Neural crest cell (in vitro differentiated cells): ENCODE measurements at places on chromosomes 5 and 9.

DNA sequence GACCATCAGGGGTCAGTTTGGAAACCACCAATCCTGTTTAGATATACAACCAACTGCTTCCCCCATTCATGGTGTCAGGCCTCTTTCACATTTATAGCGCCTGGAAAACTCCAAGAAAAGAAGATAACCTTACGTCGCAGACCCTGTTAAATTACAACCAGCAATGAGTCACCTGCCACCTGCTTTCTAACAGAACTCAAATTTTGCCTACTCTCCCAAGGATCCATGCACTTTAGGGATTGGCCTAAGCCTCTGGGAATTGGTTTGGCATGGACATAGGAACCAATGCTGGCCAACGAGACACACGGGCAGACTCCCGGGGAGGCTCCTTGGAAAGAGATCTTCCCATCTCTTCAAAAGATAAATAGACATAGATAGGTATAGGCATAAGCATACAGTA, 87.0 kb downstream of the FEM1C start:
- H3K36me3 ChIP-seq: no peaks in the 10 kb centered on the region
- H3K27me3 ChIP-seq: no peaks in the 10 kb centered on the region
- peaks cover 21% of the 10 kb centered on the region for H3K4me1 ChIP-seq
- no peak for DNase-seq
- no peak overlapping the region for H3K4me3 ChIP-seq
- peak overlapping the region; percentile 3 for H3K27ac ChIP-seq

DNA sequence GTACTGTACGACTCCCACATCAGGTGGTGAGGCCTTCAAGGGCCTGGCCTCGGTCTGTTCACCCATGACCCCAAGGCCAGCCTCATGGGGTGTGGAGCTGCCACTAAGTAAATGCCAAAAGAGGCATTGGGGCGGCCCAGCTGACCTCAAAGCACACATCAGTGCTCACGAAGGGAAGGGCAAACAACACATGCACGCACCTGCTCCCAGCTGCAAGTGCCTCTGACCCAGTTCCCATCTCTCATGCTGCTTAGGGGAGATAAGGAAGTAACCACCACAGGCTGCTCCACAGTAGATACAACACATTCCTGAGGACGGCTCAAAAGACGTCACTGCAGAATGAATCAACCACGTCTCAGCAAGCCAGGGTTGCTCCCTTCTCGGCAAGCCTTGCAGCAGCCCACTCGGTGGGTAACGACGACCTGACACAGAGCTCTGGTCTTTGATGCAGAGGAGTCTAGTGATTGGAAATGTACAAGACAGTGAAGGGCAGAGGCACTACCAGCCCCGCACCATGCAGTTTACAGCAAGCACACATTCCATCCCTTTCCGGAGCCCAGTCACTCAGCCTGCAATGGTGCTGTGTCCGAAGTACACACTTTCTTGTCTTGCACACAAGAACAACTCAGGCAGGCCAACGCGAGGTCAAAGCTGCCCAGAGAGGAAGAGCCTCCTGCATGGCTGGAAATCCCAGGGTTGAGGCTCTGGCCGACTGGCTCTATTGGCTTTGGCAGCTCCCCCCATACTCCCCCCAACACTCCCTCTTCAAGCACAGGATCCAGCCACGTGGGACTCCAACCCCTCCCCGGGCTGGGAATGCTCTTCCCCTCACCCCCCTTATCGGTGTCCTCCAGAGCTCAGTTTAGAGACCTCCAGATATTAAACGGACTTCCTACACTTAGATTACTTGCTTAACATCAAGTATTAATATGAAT, 31.8 kb downstream of the FABP6 start:
- H3K4me1 ChIP-seq: peaks cover 51% of the 10 kb centered on the region
- H3K27ac ChIP-seq: peak overlapping the region; percentile 78
- peaks cover 16% of the 10 kb centered on the region for H3K36me3 ChIP-seq
- no peak for DNase-seq
- no peaks in the 10 kb centered on the region for H3K27me3 ChIP-seq

GRCh38 chr9:68595868-68596267, 55.2 kb upstream of the TMEM252 start:
- peaks cover 5% of the 10 kb centered on the region for H3K4me1 ChIP-seq
- peak overlapping the region; percentile 54 for H3K27ac ChIP-seq
- no peak for DNase-seq

DNA sequence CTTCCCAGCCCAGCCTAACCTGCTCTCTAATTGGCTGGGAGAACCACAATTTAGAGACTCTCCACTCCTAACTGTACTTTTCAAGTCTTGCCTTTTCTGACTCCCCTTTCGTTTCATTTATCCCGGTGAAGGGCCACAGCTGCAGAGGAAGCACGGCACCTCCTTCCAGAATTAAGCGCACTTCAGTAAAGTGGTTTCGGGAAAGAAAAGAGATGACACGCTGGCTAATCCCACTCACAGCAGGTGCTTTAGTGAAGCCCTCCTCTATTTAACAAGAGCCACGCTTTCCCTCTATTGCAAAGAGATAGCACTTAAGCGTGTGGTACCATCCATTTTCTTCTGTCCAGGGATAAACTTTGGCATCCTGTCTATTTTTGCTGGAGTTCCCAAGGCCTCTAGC, 4.8 kb downstream of the DNAH5 start:
- DNase-seq: no peak
- H3K27me3 ChIP-seq: peaks cover 4% of the 10 kb centered on the region
- peaks cover 5% of the 10 kb centered on the region for H3K4me1 ChIP-seq
- peak overlapping the region; percentile 3 for H3K27ac ChIP-seq

- H3K36me3 ChIP-seq: peaks cover 3% of the 10 kb centered on the region
- no peak overlapping the region for H3K27ac ChIP-seq
- no peak overlapping the region for H3K4me3 ChIP-seq
- DNase-seq: no peak
Observed at GRCh38 chr5:116365006-116365496, 209.6 kb downstream of the SEMA6A start.

DNA sequence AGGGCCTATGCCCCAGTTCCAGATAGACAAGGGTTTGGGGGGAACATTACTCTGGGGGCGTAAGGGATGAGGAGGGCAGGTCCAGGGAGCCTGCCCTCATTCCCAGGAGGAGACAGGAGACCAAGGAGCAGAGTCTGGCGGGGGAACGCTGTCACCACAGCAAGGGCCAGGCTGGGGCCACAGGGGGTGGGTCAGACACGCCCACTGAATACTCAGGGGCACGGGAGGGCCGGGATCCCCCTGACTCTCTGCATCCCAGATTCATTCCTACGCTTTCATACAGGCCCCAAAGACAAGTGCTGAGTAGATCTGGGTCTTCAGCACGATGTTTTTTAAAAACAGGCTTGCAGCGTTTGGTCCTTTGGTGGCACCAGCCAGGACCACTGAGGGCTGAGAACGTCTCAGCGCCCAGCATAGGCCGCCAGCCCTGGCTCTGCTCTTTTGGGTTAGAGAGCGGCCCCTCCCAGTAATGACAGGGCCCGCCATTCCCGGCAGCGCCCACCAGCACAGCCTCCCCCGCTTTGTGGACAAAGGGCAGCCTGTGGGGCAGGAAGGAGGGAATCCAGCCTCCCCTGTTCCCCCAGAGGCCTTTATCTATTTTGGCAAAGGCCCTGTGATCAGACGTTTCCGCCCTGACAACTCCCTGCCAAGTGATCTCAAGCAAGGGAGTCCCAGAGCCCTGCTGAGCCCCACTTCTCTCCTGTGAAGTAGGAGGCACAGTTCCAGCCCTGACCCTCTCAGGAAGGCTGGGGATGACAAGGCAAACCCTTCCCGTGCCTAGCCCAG, 24.9 kb downstream of the NEK6 start:
- DNase-seq: no peak
- H3K27ac ChIP-seq: peak overlapping the region; percentile 86

- peaks cover 43% of the 10 kb centered on the region for H3K4me1 ChIP-seq
- peaks cover 12% of the 10 kb centered on the region for H3K36me3 ChIP-seq
- peak; percentile 84 for DNase-seq
- H3K27me3 ChIP-seq: peaks cover 38% of the 10 kb centered on the region
- H3K27ac ChIP-seq: no peak overlapping the region
- peak overlapping the region; percentile 78 for H3K4me3 ChIP-seq
Observed at GRCh38 chr5:177455036-177455660, 8.5 kb downstream of the PRR7 start.

DNA sequence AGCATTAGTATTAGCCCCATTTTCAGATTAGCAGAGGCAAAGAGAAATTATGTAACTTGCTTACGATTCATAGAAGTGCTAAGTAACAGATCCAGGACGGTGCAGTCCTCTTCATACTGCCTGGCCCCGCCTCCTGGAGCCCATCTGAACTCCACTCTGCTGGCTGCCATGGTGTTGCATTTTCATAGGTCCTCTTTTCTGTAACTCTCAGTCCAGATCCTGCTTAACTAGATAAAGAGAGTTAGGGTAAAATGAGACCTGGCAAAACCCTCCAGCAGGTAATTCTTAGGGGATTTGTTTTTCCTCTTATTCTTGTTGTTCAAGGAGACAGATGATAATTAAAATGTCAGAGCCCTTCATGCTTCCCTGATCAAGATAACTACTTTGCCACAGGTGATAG, 135.1 kb upstream of the EFNA5 start:
- no peak for DNase-seq
- H3K4me3 ChIP-seq: no peak overlapping the region
- no peak overlapping the region for H3K27ac ChIP-seq
- H3K27me3 ChIP-seq: no peaks in the 10 kb centered on the region
- H3K4me1 ChIP-seq: peaks cover 4% of the 10 kb centered on the region

DNA sequence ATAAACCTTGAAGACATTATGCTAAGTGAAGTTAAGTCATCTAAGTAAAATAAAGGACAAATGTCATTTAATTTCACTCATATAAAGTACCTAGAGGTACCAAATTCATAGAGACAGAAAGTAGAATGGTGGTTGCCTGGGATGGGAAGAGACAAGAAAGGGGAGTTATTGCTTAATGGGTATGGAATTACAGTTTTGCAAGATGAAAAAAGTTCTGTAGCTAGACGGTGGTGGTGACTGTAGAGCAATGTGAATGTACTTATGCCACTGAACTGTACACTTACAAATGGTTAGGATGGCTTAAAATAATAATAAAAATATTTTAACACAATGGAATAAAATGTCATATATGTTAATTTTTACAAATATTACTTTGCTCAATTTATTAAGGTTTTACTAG, 128.0 kb downstream of the MPDZ start:
- no peak overlapping the region for H3K4me3 ChIP-seq
- no peaks in the 10 kb centered on the region for H3K4me1 ChIP-seq
- DNase-seq: no peak
- H3K27ac ChIP-seq: peak overlapping the region; percentile 48
- H3K27me3 ChIP-seq: no peaks in the 10 kb centered on the region
- H3K36me3 ChIP-seq: peaks cover 18% of the 10 kb centered on the region

- H3K4me1 ChIP-seq: peaks cover 10% of the 10 kb centered on the region
- no peak for DNase-seq
- no peaks in the 10 kb centered on the region for H3K36me3 ChIP-seq
- no peak overlapping the region for H3K27ac ChIP-seq
- H3K4me3 ChIP-seq: no peak overlapping the region
Observed at GRCh38 chr5:1507014-1507375, 16.8 kb downstream of the LPCAT1 start.

DNA sequence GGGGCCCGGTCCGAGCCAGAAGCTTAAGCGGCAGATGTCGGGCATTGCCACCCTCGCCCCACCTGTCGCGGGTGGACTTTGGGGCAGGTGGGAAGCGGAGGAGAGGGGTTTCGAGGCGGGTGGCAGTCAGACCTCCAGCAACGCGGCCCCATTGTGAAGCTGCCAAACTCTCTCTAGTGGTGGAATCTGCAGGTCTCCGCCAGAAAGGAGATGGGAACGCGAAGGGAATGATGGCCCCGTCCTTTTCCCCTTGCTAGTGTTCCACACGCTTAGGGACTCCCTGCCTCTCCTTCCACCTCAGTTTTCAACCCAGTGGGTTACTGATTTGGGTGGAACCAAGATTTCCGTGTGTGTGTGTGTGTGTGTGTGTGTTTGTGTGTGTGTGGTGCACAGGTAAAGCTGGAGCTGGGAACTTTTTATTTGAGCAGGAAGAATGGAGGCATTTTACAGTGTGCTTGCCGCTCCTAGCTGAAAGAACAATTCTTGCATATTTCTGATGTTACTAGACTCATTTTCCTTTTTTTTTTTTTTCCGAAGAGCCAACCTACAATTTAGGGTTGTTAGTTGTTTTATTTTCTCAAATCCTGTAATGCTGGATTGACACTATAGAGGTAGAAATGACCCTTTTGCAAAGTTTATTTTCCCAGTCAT, 1.3 kb downstream of the MACIR start:
- no peak for DNase-seq
- H3K27me3 ChIP-seq: no peaks in the 10 kb centered on the region
- H3K4me3 ChIP-seq: peak overlapping the region; percentile 95

DNA sequence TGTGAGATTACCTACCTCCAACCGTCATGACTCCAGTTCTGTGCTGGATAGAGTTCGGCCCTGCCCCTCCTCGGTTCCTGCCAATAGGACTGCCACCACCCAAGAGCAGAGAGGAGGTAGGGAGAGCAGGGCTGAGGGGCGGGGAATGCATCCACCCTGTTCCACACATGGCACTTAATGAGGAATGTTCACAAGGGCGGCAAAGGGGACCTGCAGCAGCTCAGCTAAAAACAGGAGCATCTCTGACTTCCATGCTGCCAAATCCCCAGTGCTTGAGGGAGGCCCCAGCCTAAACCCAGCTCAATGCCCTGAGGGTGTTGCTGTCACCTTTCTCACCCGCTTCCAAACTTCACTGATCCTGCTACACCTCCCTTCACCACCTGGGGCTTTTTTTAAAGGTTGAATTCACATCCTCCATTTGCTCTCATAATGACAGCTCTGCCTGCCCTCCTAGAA, 7.8 kb upstream of the DELE1 start:
- no peaks in the 10 kb centered on the region for H3K36me3 ChIP-seq
- DNase-seq: no peak
- H3K4me1 ChIP-seq: peaks cover 16% of the 10 kb centered on the region
- H3K27me3 ChIP-seq: peaks cover 18% of the 10 kb centered on the region
- no peak overlapping the region for H3K4me3 ChIP-seq

GRCh38 chr5:169861934-169862333, 118.4 kb downstream of the INSYN2B start:
- no peaks in the 10 kb centered on the region for H3K36me3 ChIP-seq
- no peak overlapping the region for H3K27ac ChIP-seq
- H3K27me3 ChIP-seq: peaks cover 3% of the 10 kb centered on the region
- no peak for DNase-seq

- H3K27ac ChIP-seq: no peak overlapping the region
- no peak for DNase-seq
- H3K4me1 ChIP-seq: no peaks in the 10 kb centered on the region
- H3K4me3 ChIP-seq: no peak overlapping the region
Observed at GRCh38 chr5:180720486-180720885, 19.4 kb downstream of the OR2Y1 start.
